ENCODE measurements at places on chromosomes 7 and 10. TPM values are rescaled to one million over a fixed set of nuclear protein-coding genes. Genes with fewer than 3 reads are reported as not detected.
A peak's percentile ranks its signal among the peaks of the same experiment; 100 is the strongest.

DNA sequence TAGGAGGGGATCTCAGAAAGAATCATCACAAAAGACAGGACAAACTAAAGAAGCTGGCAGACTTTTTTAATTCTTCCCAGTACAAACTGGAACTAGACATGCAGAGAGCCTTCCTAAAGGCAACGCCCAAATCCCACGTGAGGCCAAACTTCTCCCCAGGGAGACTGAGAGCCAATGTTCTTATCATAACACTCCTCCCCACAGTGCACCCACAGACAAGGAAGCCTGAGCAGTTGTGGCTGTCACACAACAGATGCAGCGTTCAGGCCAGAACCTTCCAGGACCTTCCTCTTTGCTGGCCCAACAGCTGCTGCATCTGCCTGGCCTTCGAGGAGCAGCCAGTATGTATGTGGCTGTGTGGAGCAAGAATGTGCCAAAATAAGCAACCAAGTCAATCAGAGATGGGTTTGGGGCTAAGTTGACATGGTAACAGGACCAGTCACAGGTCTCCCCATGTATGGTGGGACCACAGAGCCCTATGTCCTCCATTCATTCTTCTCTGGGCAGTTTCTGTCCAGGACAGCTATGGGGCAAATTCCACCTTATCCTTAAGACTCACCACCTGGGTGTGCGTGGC, 34.9 kb downstream of the SRPK2 start:
- no peak for DNase-seq

DNA sequence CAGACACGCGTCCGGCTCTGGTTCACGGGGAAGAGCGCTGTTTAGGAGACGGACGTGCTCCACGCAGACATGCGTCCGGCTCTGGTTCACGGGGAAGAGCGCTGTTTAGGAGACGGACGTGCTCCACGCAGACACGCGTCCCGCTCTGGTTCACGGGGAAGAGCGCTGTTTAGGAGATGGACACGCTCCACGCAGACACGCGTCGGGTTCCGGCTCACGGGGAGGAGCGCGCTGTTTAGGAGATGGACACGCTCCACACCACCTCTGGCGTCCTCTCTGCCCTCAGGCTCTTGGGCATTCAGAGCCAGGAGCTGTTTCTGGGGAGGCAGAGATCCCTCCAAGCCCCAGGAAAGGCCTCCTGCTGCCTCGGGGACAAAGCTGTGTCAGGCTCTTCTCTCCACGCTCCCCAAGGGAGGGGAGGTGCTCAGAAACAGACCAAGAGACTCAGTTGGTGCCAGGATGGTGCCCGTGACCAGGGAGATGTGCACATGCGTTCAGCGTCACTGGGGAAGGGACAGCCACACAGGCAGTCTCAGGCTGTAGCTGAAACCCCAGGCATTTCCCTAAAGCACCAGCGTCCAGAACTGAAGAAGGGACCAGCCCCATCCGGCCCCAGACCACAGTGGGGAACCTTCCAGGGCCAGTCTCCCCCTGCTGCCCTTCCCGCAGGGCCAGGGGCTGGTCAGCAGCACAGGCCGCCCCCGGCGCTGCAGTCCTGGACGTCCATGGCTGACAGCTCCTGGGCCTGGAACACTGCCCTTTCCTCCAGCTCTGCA, 175.6 kb downstream of the ELFN1 start:
- no peak for DNase-seq

DNA sequence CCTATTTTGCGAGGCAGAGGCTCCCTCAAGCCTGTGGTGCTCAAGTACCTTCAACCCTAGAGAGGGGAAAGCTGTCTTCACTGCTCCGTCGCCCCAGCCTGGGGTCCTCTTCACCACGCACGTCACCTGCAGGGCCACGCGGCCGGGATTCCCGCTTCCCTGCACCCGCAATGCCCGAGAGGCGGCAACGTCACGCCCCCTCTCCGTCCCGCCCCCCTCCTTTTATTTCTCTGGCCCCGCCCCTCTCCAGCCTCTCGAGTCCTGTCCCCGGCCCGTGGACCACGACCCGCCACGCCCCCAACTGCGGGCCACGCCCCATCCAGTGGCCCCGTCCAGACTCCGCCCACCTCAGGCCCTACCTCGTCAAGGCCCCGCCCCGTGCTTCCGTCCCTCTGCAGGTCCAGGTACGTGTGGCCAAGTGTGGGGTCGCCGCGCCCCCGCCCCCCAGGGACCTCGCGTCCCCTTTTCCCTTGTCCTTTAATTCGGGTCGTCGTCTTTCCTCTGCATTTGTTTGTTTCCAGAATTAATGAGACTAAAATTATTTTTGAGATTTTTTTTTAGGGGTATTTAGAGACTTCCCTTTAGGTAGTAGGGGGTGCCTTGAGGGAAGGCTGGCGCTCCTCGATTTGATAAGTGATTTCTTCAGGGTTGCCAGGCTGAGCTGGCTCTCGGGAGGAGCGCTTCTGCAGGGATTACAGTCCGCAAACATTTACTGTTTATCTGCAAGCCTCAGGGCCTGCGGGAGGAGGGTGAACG, 69.8 kb upstream of the BAIAP2L1 start:
- peak; percentile 74 for DNase-seq

DNA sequence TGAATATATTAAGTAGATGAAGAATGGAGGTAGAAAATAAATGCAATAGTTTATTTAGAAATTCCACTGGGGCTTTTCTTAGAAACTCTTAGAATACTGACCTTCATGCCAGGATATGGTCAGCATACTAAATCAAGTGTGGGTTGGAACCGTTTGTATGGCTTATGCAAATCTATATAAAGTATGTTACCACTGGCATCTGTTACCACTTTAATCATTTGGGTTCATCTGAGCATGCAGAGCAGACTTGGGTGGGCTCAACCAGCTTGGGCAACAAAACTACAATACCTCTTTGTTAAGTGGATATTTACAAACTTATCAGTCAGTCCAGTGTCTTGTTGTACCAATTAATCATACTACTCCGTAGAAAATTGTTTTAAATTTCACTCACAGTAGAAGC, 125.8 kb downstream of the CRPPA start:
- no peak for DNase-seq

- no peak for DNase-seq
These were observed 67.3 kb downstream of the NRBF2 start for GRCh38 chr10:63200431-63200830.

- DNase-seq, result no peak
These were observed 45.2 kb downstream of the PNLIPRP3 start for GRCh38 chr10:116472891-116473290.

- no peak for DNase-seq
These were observed 147.2 kb downstream of the MYOF start for GRCh38 chr10:93334901-93335327.

GRCh38 chr7:140552240-140552679, 73.0 kb upstream of the MKRN1 start:
- DNase-seq, result no peak

DNA sequence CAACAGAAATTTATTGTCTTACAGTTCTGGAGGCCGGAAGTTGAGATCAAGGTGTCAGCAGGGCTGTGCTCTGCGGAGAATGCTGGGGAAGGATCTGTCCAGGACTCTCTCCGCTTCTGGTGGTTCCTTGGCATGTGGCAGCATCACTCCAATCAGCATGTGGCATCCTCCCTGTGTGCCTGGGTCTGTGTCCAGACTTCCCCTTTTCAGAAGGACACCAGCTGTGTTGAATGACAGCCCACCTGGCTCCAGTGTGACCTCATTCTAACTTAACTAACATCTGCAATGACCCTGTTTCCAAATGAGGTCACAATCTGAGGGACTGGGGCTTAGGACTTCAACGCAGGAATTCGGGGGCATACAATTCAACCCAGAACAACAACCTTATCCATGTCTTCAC, 141.9 kb downstream of the BMS1 start:
- no peak for DNase-seq

GRCh38 chr10:19788075-19788686, 28.1 kb upstream of the PLXDC2 start:
- DNase-seq, result peak; percentile 77

DNA sequence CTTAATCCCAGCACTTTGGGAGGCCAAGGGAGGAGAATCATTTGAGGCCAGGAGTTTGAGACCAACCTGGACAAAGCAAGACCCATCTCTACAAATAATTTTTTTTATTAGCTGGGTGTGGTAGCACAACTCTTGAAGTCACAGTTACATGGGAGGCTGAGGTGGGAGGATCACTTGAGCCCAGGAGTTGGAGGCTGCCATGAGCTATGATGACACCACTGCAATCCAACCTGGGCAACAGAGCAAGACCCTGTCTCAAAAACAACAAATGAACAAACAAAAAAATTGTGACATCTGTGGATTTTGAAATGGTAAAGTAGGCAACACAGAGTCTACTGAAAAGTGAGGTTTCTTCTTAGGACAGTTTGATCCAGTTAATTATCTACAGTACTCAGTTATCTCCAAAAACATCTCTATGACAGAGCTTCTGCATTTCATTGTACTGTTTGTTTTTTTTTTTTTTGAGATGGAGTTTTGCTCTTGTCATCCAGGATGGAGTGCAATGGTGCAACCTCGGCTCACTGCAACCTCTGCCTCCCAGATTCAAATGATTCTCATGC, 3.3 kb upstream of the ANKRD61 start:
- no peak for DNase-seq

- DNase-seq, result no peak
These were observed 374.7 kb downstream of the TCERG1L start for GRCh38 chr10:130936851-130937250.

- no peak for DNase-seq
These were observed 295.3 kb downstream of the SKIDA1 start for GRCh38 chr10:21230219-21230618.

GRCh38 chr10:33074443-33074842, 116.4 kb upstream of the ITGB1 start:
- no peak for DNase-seq

DNA sequence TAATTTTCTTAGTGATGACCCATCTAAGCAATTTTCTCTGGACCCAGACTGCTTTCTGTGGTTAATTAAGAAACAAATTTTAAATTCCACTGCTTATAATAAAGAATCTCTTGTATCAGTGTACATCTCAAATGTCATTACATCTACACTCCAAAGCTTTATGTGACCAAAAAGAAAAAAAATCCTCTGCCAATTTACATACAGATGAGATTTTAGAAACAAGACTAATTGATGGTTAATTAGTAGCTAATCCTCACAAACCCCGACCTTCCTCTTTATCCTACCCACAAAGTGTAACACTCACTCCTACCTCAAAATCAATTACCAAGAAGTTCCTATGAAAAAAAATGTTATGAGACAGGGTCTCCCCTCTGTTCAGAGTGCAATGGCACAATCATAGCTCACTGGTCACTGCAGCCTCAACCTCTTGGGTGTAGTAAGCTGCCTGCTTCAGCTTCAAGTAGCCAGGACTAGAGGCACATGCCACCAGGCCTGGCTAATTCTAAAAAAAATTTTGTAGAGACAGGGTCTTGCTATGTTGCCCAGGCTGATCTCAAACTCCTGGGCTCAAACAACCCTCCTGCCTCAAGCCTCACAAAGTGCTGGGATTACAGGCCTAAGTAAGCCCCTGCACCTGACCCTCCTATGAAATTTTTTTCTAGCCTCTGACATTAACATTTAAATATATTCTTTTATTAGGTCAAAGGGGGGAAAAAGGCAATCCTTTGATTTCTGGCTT, 14.8 kb downstream of the KIF5B start:
- no peak for DNase-seq

DNA sequence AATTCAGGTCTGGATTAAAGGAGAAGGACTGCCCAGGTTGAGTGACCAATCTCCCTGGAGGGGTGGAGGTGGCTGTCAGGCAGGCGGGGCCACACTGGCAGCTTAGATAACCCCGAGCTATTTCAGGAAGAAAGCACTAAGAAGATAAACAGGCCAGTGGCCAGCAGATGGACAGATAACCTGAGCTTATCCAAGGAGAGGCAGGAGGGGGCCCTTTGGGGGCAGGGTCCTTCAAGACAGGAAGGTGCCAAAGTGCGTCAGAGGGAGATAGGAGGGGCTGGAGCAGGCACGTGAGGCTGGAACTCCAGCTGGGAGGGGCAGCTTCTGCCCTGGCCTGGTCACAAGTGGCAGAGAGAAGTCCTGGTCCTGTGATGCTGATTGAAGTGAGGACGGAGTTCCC, 29.8 kb upstream of the PODXL start:
- DNase-seq, result peak; percentile 35

- no peak for DNase-seq
These were observed 77.8 kb upstream of the KAT6B start for GRCh38 chr10:74748468-74749031.

- DNase-seq, result no peak
These were observed 56.9 kb downstream of the IFIT5 start for GRCh38 chr10:89471110-89471809.

DNA sequence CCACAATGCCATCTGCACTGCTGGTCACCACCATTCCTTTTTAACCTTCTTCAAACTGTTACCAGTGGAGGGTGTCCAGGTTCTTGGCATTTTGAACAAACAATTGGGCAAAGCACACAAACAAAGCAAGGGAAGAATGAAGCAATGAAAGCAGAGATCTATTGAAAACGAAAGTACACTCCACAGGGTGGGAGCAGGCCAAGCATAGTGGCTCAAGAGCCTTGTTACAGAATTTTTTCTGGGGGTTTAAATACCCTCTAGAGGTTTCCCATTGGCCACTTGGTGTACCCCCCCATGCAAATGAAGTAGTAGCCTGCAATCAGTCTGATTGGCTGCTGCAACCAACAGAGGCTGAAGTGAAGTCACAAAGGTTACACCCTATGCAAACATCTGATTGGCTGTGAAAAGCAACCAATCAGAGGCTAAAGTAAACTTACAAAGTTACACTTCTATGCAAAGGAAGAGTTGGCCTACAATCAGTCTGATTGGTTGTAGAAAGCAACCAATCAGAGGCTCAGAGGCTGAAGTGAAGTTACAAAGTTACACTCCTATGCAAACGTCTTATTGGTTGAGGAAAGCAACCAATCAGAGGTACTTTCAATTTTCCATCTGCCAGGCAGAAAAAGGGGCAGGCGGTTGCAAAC, 103.2 kb upstream of the WAC start:
- no peak for DNase-seq

DNA sequence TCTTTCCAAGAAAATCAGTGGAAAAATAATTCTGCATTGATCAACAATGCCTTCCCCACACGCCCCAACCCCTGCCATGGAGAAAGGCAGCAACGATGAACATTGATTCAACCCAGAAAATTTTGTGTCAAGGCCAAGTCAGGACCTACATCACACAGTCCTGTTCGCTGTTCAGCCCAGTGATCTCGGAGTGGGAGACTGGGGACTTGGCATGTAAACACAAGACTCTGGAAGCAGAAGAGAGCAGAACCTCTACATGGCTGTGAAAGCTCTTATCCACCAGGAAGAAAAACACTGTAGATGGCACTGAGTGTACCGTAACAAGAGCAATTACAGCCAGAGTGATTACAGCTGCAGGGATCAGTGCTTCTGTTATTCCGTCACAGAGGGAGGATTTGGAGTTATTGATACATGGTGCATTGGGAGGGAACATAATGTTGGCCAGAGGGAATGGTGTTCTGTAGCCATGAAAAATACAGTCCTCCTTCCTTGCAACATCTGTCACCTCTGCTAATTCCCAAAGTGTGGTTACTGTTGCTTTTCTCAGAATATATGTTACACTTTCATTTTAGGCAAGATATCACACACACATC, 136.6 kb downstream of the IQUB start:
- no peak for DNase-seq

The LRIT1 gene
- total RNA-seq, result not detected

The MYH16 gene
- not detected for total RNA-seq

The TPST1 gene
- total RNA-seq, result 8.5 TPM

The SEMA3E gene
- 1.7 TPM for total RNA-seq

The LIPF gene
- total RNA-seq, result not detected

The ADARB2 gene
- not detected for total RNA-seq

The NIPSNAP2 gene
- total RNA-seq, result 59.4 TPM

The HHEX gene
- total RNA-seq, result 3.5 TPM

The PTPN12 gene
- 92.1 TPM for total RNA-seq

The ZNF853 gene
- 0.84 TPM for total RNA-seq

The AMZ1 gene
- 0.61 TPM for total RNA-seq

The CPA4 gene
- total RNA-seq, result not detected

The OR2A7 gene
- 46.2 TPM for total RNA-seq

The GPR26 gene
- total RNA-seq, result not detected

The ZSWIM8 gene
- total RNA-seq, result 72.5 TPM
